Forelimb muscle (tissue), 1 donor: ENCODE measurements at places on chromosomes 3 and 15.
A peak's percentile ranks its signal among the peaks of the same experiment; 100 is the strongest.

DNA sequence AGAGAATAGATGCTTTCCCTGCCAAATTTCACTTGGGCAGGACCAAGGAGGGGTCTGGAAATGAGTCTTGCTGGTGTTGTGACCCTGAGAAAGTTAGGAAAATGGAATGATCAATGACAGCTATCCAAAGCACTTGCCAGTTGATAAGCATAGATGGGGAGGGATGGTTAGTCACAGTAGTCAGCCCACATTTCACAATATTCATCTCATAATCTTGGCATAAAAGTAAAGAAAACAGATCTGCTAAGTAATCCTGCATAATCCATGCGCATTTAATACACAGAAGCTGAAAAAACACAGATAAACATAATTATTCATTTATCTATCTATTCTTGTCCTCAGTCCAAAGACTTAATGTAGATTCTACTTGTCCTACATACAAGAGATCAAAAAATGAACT, 184.1 kb downstream of the ZIC4 start:
- DNase-seq = no peak

GRCh38 chr3:71062952-71063772, 520.4 kb downstream of the FOXP1 start:
- no peak for DNase-seq

DNA sequence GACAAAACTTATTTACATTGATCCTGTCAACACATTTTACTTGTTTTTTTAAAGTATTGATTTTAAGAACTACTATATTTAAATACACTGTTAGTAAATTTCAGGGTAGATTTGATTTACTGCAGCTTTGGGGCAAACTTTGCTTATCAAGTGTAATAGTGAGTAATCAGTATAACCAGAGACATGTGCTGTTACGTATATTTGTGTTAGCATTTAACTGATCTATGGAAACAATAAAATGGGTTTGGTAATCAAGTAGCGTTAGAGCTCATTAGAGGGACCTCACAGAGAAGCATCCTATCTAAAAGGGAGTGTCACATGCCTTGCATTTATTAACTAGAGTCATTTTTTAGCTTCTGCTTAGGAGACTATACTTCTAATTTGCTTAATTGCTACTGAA, 131.5 kb upstream of the ALCAM start:
- no peak for DNase-seq

DNA sequence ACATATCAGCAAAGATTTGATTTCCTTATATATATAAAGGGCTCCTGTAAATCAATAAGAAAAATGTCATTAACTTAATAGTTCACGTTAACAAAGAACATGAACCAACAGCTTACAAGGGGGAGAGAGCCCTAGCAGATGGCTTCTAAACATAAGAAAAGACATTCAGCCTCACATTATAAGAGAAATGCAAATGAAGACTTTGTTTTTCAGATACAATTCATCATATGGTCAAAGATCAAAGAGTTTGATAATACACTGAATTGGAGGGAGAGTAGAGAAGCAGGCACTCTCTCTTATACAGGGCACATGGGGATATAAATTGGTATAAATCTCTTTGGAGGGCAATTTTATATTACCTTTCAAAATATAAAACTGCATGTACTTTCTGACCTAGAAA, 21.1 kb downstream of the RBP2 start:
- no peak for DNase-seq

DNA sequence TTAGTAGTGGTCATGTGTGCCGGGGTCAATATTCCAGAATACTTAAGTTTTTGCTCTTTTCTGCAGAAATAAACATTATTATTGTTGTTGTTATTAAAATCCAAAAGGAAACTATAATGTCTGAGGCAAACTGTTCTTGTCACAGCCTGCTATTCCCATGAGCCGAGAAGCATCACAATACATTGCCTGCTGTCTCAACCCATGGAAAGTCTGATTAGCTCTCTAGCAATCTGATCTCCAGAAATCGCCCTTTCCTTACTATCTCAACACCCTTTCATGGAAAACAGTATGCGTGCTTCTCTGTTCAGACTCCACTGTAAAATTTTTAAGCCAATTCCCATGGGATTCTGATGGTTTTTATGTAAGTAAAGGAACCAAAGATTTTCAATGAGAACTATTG, 811.0 kb downstream of the TUSC7 start:
- DNase-seq = no peak

- no peak for DNase-seq
Observed at GRCh38 chr3:181906338-181906737, 194.6 kb downstream of the SOX2 start.

DNA sequence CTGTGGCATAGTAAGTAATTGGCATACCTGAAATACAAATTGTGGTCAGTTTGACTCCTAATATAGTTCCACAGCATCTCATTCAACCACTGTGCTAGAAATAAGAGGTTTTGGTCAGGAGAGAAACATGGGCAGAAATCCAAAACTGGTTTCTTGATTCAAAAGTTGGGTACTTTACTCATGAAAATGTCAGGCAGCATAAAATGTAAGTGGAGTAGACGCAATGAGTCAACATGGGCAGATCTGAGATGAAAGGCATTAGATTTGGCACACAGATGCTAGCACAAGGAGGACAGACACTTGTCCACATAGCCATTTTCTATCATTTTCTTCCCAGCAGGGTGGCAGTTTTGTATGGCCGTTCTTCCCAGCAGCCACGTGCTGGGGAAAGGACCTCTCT, 255.8 kb upstream of the CDIN1 start:
- DNase-seq = no peak

GRCh38 chr3:62445275-62445674, 71.9 kb upstream of the FEZF2 start:
- no peak for DNase-seq

- DNase-seq = no peak
Observed at GRCh38 chr15:49464522-49464921, 41.5 kb downstream of the FGF7 start.

- DNase-seq = no peak
Observed at GRCh38 chr3:42683875-42684598, 1.3 kb upstream of the KLHL40 start.

GRCh38 chr3:105906345-105906744, 37.5 kb upstream of the CBLB start:
- DNase-seq = no peak

GRCh38 chr15:83379579-83379959, 67.6 kb upstream of the SH3GL3 start:
- DNase-seq = no peak

GRCh38 chr15:57223887-57224286, 152.4 kb upstream of the CGNL1 start:
- DNase-seq = no peak

- no peak for DNase-seq
Observed at GRCh38 chr3:9902372-9903237, at the start of gene IL17RE. TSS of gene IL17RE (plus strand) at chr3:9902848. CDS start at chr3:9902933, 85 bp downstream.

DNA sequence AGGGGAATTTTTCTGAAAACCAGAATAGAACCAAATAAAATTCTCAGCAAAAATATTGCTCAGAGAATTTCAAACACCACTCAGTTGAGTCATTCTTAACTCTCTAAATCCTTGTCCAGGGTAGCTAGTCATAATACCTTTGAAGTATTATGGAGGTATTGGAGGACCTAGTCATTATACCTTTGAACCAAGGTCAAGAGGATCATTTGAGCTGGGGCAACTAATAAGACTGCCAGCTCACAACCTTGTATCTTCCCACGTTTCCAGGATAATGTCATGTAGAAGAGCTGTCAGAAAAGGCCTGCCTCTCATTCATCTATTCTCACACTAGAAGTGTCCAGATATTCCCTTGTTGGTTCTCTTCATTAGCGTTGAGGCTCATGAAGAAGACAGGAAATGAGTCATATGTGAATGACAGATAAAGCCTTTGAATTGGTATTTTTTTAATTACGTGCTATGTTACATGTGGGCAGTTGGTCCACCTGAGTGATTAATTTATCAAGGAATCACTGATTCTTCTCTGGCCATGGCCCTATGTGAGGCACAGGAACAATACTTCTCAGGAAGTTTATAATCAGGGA, 48.3 kb downstream of the TOPAZ1 start:
- DNase-seq = no peak

DNA sequence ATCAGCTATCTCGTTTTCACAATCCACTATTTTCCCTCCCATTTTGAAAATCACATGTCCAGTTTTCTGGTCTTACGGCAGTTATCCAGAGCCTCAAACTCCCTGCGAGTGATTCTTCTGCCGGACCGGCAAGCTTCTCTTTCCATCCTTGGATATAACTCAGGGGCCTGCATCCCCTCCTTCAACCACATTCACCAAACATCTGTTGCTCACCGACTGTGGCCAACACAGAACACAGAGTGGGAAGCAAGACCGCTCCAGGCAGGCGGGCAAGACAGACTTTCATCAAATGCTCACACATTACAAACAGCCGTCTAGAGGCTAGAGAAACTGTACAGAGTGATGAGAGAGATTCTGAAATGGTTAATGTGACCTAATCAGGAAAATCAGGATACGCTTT, 7.6 kb upstream of the SLC12A8 start:
- no peak for DNase-seq

DNA sequence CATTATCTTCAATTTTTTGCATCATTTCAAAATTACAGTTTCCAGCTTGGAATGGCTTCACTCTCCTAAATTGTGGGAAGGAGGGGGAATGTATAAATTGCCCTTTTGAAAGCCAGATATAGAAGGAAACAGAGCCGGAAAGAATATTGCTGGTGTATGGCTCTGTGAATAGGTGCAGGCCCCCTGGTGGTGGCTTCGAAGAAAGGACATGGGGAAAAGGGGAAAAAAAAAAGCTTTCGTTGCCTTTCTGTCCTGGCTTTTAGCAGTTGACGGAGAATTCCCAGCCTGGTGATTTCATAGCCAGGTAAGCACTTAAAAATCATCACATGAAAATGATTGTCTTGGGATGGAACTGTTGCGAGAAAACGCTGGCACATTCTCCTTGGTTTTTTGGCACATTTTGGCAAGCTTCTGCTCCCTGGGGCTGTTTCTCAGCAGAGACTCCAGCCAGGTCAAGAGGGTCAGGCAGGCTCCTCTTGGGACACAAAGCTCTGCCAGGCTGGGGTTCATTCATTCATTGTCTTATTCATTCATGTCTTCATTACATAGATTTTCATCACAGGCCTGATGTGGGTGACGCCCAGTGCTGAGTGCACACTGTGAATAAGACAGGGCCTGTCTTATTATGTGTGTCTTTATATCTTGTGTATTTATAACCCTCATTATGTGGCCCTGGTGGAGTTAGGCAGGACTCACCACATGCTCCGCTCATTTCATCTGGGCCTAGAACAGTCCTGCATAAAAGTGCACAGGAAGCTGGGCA, 300.0 kb upstream of the TPM1 start:
- DNase-seq = peak; percentile 38

DNA sequence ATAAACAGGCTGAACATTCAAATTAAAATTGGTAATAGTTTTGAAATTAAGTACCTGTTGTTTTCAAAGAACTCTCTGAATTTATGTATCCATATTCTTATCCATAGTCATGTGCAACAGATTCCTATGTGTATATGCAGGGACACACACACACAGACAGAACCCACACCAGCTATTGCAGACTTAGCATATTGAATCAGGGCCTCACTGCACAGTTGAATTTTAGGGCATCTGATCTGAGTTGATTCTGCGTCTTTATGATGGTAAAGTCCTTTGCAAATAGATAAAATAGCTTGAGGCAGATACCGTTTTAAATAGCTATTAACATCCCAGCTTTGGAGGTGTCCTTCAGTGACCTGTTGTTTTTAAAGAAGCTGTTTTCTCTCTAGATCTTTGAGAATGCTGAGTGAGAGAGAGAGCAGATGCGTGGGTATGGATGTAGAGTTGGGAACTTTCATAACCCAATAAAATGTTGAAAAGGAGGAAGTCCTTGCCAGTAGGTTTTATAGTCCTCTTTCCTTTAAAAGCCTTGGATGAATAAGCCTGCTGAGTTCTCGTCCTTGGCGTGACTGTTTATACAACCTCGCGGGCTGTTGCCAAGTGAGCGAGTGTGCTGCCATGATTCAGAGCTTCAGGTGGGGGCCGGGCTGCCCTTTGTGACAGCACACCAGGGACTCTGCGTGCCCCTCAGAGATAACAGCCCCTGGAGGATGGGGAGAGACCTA, 18.3 kb downstream of the MYZAP start:
- DNase-seq = no peak

DNA sequence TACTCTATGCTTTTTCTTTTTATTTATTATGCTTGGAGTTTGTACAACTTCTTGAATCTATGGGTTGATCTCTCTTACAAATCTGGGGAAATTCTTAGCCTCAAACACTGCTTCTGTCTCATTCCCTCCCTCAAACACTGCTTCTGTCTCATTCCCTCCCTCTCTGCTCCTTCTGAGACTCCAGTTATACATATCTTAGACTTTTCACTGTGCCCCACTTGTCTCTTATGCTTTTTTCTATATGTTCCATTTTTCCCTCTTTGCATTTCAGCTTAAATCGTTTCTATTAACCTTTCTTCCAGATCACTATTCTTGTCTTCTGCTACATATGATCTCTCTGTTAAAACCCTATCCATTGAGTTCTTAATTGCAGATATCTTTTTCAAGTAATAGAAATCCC, 50.4 kb downstream of the RFTN1 start:
- DNase-seq = no peak

- DNase-seq = peak; percentile 35
Observed at GRCh38 chr3:141303481-141304223, 64.7 kb upstream of the ZBTB38 start.

DNA sequence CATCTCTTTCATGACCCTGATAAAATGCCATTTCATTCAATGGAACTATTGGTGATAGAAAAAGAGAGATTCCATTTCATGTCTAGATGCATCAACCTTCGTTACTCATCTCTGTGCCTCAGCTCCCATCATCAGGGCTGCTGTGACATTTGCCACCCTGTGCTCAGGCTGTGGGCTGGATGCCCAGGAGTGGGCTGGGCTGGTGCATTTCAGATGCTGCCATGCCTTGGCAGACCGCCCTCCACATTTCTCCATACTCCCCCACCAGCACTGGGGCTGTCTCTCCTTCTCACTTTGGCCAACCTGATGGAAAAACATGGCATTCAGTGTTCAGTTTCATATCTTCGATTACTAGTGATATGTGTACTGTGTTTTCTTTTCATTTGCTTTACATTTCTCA, 59.1 kb downstream of the DNASE1L3 start:
- no peak for DNase-seq
